NT2/D1 (cell line): ENCODE measurements at places on chromosomes 5 and 9.

DNA sequence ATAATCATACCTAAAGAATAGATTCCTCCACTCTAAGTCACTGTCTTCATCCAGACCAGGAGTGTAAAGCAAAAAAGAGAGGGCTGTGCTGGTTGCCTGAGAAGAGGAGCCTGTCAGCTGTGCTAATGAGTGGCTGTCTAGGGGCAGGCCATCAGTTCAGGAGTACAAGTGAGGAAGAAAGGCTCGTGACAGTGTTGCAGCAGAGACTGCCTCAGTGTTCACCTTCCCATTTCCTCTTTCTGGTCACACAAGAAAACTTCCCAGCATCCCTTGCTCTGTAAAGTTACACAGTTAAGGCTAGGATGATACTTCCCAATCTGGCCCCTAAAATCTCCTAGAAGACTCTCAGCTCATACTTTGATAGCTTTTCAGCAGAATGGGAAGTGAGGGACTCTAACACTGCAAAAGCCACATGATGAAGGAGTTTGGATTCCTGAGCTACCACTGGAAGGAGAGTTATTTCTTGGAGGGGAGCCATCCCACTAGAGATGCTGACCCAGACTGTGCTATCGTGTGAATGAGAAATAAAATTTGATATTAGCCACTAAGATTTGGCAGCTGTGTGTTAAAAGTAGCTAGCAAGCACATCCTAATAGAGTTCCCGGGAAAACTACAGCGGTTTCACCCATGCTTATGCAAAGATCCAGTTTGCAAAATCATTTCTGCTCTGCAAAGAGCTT lies 67.1 kb downstream of the ADAMTS12 start:
- DNase-seq = no peak

DNA sequence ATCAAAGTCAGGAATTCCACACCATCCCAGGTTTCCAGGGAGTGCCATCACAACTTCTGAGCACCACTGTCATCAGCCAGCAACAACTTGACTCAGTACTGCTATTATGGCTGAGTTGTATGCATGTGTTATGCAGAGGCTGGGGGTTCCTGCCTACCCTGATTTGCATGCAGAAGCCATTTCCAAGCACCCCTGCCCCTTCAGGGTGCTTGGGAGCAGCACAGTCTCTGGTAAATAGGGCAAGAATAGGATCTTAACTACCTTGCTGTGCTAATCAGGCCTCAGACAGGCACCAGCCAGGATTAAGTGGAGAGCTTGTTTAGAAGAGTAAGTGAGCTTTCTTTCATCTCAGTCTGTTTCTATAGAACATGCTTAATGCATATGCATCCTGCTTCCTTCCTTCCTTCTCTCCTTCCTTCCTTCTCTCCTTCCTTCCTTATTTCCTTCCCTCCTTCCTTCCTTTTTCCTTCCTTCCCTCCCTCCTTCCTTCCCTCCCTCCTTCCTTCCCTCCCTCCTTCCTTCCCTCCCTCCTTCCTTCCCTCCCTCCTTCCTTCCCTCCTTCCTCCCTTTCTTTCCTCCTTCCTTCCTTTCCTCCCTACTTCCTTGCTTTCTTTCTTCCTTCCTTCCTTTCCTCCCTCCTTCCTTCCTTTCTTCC lies 175.7 kb downstream of the FRMD3 start:
- DNase-seq = peak; percentile 25

GRCh38 chr5:14935341-14935740 lies 63.8 kb upstream of the ANKH start:
- no peak for DNase-seq

DNA sequence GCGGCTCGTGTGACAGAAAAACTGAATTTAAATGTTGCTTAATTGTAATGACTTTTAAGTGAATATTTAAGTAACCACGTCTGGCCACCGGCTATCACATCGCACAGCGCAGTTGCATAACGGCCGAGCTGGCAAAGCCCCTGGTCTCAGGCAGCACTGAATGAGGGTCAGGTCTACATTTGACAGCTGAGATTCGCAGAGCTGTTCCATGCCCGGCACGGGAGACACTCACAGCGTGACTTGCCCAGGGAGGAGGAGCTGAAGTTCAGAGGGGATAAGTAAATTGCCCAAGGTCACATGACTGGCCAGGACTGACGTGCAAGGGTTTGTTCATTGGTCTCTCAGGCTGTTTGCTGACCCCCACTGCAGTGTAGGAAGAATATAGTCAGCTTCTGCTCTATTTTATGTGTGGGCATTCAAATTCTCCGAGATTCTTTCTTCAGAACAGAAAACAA lies 17.4 kb upstream of the COL5A1 start:
- no peak for DNase-seq

- DNase-seq = peak; percentile 32
Measured at GRCh38 chr5:174571662-174572397, 152.6 kb upstream of the MSX2 start.

GRCh38 chr9:4826417-4827166 lies 33.8 kb downstream of the RCL1 start:
- DNase-seq = no peak

DNA sequence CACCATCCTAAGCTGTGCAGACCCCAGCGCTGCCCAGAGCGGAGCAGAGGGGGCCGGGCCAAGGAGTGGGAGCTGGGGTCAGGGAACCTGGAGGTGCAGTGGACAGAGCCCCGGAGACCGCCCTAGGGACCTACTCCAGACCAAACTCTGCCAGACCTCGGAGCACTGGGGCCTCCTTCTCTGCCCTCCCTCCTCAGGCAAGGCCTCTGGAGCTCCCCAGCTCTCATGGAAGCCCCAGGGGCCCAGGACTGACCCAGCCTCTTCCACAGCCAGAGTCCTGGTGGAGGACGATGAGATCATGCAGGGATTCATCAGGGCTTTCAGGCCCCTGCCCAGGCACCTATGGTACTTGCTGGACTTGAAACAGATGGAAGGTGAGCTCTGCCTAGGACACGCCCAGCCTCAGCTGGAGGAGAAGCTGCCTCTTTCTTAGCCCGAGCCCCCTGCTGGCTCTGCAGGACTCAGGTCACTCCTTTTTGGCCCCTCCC lies 3.6 kb downstream of the PAEP start:
- no peak for DNase-seq

DNA sequence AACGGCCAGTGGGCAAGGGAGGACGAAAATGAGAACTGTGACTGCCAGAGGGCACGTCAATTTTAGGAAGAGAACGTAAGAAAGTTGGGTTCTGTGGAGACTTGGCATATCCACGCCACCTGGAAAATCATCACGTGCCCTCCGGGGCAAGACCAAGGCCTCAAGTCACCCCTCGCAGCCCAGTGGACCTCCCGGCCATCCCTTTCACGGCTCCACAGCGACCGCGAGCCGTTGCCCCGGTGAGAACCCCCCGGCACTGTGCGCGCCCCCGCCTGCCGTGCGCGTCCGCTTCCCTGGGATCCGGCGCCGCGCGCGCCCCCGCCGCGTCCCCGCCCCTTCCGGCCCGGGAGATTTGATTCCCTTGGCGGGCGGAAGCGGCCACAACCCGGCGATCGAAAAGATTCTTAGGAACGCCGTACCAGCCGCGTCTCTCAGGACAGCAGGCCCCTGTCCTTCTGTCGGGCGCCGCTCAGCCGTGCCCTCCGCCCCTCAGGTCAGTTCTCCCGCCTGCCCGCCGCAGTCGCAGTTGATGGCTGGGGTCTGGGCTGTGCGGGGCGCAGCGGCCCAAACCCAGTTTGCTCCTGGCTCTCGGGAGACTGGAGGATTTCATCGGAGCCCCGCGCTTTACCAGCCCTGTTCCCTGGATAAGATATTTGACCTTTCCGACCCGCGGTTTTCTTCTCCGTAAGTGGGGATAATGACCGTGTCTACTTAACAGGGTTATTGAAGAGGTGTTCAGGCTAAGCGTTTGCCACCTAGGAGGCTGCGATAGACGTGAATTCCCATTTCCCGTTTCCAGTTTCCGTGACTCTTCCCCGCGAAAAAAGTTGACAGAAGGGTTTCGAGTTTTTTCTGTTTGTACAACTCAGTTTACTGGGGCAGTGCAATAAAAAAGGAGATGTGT lies at the start of gene MELK:
Gene MELK, plus strand, starts transcription at position 381 of the 904 bp plus-strand sequence. CDS start 8,787 bp downstream, outside the sequence.
- DNase-seq = peak; percentile 71

DNA sequence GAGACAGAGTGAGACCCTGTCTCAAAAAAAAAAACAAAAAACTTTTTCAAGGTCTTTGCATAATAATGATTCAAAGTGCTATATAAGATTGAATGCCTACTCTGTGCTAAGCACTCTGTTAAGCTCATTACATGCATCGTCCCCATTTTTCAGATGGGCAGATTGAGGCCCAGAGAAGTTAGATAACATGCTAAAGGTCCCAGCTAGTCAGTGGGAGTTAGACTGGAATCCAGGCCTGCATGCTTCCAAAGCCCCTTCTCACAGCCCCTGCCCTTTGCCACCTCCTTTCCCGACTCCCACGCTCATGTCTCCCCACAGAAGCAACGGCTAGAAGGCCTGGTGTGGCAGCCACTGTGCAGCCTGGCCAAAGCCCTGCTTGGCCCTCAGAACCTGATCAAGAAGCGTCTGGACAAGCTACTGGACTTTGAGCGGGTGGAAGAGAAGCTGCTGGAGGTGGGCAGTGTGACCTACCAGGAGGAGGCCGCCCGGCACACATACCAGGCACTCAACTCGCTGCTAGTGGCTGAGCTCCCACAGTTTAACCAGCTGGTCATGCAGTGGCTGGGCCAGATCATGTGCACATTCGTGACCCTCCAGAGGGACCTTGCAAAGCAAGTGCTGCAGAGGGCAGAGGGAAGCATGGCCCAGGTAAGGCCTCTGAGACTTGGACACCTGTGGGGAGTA lies 40.3 kb downstream of the ARHGEF37 start:
- no peak for DNase-seq

DNA sequence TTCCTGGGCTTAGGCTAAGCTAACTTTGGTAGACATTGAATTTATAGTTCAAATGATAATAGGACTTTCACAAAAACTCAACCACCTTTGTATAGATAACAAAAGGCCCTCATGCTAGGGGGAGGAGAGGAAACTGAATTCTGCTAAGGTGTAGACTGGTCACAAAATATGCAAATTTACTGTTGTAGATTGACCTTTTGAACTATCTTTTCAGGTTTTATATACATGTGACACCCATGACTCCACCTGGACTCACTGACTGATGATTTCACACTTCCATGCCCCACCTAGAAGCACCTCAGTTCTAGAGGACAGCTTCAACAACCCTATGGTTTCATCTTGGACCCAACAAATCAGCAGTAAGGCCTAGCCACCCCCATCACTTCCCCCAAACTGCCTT lies 165.7 kb downstream of the CEMIP2 start:
- DNase-seq = no peak

DNA sequence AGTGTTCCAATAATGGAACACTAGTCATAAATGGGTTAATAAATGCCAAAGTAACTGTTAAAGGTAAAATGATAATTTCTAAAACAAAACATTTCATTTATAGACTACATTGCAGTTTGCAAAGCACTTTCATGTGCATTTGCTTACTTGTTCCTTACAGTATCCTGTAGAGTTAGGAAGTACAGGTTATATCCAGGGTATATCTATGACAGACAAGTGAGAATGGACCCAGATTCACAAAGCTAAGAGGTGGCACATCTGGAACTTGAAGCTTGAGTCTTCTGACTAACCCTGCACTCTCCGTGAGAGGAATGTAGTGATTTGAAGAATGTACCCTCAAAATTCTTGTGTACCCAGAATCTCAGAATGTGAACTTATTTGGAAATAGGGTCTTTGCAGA lies 121.4 kb downstream of the FER start:
- DNase-seq = no peak

DNA sequence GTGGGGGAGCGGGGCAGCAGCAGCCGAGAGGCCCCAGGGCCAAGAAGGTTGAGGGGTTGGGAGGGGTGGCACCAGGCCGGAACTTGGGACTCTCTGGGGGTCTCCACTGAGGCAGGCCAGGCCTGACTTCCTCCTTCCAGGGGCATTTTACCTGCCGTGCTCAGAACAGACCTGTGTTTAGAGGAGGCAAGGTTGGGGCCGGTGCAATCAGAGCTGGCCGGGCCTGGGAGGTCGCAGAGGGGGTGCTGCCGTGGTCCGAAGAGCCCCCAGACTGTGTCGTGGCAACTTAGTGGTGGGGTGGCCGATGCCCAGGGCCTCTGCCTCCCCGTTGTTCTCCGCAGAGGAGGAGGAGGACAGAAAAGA lies 21.8 kb downstream of the GLT6D1 start:
- DNase-seq = no peak

GRCh38 chr9:34994900-34995669 lies 5.5 kb downstream of the DNAJB5 start:
- DNase-seq = no peak

DNA sequence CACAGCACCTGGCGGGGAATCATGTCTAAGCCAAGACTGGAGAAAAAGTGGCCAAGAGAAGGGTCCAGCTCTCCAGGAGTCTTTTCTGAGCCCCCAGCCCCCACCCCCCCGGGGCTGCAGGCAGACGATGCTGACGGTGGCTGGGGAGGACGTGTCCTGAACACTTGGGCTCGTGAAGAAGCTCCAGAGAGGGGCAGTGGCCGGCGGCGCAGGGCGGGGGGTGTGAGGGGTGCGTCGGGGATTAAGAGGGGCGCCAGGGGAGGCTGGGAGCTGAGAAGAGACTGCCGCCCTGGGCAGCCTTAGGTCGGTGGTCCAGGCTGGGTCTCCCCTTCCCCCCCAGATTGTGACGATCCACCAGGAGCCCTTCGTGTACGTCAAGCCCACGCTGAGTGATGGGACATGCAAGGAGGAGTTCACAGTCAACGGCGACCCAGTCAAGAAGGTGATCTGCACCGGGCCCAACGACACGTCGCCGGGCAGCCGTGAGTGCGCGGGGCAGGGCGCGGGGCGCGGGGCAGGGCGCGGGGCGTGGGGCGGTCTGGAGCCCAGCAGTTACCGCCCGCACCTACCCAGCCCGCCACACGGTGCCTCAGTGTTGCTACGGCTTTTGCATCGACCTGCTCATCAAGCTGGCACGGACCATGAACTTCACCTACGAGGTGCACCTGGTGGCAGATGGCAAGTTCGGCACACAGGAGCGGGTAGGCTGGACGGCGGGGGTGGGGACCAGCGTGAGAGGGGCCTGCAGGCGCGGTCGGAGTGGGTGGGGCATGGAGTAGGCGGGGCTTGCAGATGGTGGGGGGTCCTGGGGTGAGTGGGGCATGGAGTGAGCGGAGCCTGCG lies 8.9 kb downstream of the LRRC26 start:
- DNase-seq = no peak

GRCh38 chr5:4855880-4856279 lies 284.2 kb upstream of the ADAMTS16 start:
- DNase-seq = no peak

GRCh38 chr9:8633784-8634183 lies 834.2 kb upstream of the DMAC1 start:
- no peak for DNase-seq

GRCh38 chr9:90024823-90025222 lies 420.0 kb downstream of the GADD45G start:
- no peak for DNase-seq

DNA sequence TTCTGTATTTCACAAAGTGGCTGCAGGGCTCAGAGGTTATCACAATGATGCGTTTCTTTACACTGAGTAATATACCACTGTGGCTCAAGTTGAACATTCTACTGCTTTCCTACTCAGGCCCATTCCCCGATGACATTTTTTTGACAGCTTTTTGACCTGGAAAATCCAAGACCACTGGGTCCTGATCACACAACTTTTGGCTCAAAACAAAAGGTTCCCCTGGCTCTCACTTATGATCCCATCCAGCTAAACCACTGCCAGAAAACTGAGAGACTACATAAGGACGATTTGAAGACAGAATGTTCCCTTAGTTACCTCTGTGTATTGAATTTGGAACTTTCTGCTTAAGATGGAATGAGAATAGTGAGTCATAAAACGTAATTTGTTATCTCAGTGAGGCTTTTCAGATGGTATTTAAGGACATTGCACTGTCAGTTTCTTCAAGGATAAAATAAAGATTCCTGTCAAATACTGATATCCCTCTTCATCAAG lies 78.0 kb upstream of the FBXL7 start:
- no peak for DNase-seq
